ENCODE measurements at places on chromosomes 5 and 9. TPM values are rescaled to one million over a fixed set of nuclear protein-coding genes. Genes with fewer than 3 reads are reported as not detected.
A peak's percentile ranks its signal among the peaks of the same experiment; 100 is the strongest.

DNA sequence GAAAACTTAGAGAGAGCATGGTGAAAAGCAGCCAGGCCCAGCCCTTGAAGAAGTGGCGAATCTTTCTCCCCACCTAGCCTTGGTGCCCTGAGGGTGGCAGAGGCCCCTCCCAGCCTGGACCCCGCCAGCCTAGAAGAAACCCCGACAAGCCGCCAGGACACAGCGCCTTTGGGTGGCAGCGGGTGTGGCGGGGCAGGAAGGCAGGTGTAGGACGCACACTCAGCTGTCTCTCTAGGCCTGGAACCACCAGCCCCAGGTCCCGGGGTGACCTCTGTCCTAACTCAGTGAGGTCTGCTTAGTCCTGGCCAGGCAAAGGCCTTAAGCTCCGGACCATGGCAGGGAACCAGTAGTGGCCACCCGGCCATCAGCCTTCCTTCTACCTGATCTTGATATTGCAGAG, 178.3 kb downstream of the BARX1 start:
- no peak for DNase-seq

DNA sequence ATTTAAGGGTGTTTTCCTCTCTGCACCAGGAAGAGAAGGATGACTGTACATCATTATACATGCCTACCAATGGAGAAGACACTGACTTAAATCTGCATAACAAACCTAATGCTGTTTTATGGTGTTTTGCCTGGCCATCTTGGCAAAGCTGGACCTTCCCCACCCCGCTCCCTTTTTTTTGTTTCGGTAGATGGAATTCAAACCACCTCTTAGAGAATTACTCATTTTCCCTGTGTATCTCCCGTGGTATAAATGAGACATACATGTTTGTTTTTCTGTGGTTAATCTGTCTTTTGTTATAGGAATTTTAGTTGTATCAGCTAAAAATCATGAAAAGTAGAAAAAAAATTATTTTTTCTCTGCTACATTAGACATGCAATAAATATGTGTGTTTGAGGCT, 28.8 kb downstream of the IL12B start:
- no peak for DNase-seq

DNA sequence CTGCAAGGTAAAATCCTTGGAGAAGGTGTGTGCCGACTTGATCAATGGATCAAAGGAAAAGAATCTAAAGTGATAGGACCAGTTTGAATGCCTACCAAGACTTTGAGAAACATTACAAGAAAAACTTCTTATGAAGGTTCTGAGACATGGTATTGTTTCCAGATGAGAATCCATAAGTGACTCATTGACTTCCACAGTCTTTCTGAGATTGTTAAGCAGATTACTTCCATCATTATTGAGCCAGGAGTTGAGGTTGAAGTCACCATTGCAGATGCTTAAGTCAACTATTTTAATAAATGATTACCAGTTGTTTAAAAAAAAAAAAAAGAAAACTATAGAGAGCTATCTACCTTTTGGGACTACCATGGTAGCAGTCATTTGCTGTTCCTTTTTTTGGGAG, 7.0 kb downstream of the LNPEP start:
- no peak for DNase-seq

GRCh38 chr9:128145536-128145935, 3.7 kb upstream of the LCN2 start:
- peak; percentile 85 for DNase-seq

- DNase-seq = no peak
These were observed 54.7 kb downstream of the ERAP1 start for GRCh38 chr5:96753017-96753397.

DNA sequence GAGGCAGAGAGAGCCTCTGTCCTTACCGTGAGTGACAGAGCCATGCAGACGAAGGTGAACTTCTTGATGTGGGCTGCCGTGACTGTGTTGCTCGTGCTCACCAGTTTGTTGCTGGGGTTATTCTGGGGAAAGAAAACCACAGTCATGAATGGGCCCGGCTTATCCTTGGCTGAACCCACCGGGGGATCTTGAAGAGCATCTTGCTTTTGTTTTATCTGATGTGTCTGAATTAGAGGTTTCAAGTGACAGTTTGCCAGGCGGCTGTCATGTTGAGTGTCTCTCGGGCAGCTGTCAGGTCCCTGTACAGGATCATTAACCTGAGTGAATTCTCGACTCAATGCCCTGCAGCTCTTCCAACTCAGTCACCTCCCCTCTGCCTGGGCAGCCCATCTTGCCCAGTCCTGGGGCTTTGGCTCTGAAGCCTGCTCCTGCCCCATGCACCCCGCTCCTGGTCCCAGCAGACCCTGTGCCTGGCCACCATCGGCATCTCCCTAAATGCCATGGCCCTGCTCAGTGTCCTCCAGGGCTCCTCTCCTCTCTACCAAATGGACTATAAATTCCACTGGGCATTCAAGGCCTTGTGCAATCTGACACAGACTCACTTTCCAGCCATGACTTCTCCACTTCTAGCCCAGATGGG, 77.4 kb downstream of the OTULIN start:
- DNase-seq = no peak

GRCh38 chr5:174189654-174190541, 144.4 kb downstream of the NSG2 start:
- DNase-seq = no peak

DNA sequence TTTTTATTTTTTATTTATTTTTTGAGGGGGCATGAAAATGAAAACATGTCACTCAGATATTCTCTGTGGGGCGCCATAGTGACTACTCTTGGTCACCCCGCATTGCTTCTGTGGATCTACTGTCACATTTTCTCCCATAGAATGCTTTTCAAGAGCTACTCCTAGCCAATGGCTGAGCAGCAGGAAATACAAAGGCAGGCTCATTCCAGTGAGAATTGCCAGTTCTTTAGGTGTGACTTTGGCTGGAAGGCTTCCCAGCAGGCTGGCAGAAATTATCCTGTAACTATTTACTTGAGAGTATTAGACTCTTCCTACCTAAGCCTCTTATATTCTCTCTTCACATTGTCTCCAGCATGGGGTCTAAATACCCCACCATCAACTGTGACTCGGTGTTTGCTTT, 21.0 kb upstream of the PTPRD start:
- DNase-seq = no peak

- DNase-seq = no peak
These were observed 3.2 kb upstream of the SMIM32 start for GRCh38 chr5:136195971-136196820.

Gene FBXL7
- polyA plus RNA-seq = 32.4 TPM

Gene TXNDC8
- not detected for polyA plus RNA-seq

Gene CRHBP
- 0.22 TPM for polyA plus RNA-seq

Gene CD72
- 3.7 TPM for polyA plus RNA-seq

Gene GPR151
- polyA plus RNA-seq = not detected

Gene STK32A
- polyA plus RNA-seq = 4.2 TPM

Measured in left lung (tissue), 14 donors.